ENCODE measurements at places on chromosomes 6 and 20.
A peak's percentile ranks its signal among the peaks of the same experiment; 100 is the strongest.

DNA sequence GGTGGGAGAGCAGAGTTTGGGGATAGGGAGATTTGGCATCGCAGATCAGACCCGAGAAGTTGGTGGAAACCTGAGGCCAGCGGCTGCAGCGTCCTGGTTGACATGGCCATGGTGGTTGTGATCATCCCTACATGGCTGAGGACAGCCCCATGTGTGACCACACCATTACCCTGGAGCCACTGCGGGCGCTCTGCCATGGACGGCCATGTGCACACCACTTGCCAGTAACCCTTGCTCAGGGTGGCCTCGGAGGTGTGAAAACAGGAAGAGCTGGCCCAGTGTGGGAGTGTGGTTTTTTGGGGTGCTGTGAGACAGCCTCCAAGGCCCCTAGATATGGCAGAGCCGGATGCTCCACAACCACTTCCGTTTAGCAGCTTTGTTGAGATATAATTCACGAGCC is 64.4 kb downstream of the TMEM242 start:
- no peak for DNase-seq

GRCh38 chr6:14642842-14643241 is 525.3 kb downstream of the CD83 start:
- DNase-seq, result no peak

- DNase-seq, result no peak
Measured at GRCh38 chr6:152295920-152296319, 341.2 kb downstream of the SYNE1 start.

DNA sequence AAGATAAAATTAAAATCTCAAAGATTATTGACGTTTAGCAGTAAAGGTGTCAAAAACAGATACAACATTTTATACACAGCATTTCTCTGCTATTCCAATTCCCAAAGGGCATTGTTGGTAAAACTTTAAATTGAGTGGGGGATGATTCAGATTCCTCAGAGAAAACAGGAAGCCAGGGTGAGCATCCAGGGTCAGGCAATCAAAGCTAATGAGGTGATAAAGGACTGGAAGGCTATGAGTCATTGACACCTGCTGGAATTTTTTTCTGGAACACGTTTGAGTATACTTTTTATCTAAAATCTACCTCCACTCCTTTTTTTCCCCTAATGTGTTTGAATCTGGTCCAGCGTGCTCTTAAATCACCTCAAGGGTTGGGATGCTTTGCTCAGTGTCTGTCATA is 52.2 kb downstream of the FKBP1C start:
- no peak for DNase-seq

GRCh38 chr6:26514984-26515383 is 14.9 kb downstream of the BTN1A1 start:
- DNase-seq, result no peak

- DNase-seq, result no peak
Measured at GRCh38 chr20:33180169-33180568, 12.2 kb downstream of the BPIFA2 start.

GRCh38 chr6:116012951-116013350 is 47.7 kb downstream of the FRK start:
- no peak for DNase-seq

DNA sequence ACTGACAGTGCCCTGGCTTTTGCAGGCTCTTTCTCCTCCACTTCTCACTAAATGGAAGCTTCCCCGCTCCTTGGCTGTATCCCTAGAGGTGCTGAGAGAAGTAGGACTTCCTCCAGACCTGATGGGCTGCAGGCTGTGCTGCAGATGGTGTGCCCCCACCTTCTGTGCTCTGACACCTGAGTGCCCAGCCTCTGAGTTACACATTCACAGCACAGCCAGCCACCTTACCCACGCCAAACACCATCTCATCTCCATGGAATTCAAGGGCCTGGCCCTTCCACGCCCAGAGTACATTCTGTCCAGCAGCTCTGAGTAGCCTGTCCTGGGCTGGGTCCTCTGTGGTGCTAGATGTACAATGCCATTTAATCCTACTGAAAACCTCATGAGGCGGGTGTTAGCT is 5.3 kb downstream of the SFTA2 start:
- no peak for DNase-seq

DNA sequence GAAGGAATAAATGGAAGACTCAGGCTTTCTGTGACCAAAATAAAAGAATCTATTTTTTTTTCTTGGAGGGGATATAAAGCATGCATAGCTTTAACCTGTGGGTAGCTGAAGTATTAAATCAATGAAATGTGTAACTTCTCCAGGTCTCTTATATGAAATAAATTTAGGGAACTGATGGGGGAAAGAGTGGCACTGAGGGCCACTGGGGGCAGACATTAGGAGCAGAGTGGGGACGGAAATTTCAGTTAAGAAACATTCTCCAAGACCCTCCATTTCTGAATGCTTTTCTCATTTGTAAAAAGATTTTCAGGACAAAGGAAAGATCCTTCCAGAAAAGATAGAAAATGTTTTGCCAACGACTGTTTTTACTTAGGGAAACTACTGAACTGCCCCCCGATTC is 131.0 kb downstream of the GPX5 start:
- DNase-seq, result no peak

DNA sequence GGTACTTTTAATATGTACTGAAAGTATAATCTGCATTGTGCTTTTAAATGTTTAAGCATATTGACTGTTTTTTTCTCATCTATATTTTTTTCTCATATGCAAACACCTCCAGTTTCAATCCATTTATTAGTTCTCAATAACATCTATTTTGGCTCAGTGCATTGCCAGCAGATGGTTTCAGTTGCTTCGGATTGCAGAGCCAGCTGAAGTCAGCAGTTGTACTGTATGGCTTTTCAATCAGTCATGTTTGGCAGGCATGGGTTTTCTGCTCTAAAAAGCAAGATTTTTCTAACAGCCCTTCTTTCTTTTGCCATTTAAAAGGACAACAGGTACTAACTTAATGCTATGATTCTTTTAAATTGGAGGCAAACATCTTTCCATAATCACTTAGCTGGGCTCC is 121.2 kb downstream of the CD109 start:
- DNase-seq, result no peak

DNA sequence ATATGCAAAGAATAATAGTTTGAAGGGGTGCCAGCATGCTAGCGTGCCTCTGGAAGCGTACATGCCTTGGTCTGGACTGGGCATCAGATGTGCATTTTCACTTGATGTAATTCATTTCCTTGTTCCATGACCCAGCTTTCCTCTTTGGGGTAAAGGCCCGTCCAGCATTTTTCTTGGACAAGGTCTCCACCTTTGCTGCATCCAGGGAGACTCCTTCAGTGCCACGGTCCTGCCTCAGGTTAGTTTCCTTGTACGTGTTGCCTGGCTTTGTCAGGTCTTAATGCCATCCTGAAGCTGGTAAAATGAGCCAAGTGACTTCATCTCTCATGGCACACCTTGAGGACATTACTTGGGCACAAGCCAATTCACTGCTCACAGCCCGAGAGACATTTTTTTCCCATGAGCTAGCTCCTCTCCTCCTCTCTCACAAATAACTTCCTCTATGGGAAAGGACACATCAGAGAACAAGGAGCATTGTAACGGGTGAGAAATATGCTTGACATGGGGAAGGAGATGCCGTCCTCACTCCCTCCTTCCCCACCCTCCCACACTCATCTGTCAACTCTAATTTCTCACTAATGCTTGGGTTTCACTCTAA is 23.9 kb downstream of the EDN1 start:
- DNase-seq, result peak; percentile 80

DNA sequence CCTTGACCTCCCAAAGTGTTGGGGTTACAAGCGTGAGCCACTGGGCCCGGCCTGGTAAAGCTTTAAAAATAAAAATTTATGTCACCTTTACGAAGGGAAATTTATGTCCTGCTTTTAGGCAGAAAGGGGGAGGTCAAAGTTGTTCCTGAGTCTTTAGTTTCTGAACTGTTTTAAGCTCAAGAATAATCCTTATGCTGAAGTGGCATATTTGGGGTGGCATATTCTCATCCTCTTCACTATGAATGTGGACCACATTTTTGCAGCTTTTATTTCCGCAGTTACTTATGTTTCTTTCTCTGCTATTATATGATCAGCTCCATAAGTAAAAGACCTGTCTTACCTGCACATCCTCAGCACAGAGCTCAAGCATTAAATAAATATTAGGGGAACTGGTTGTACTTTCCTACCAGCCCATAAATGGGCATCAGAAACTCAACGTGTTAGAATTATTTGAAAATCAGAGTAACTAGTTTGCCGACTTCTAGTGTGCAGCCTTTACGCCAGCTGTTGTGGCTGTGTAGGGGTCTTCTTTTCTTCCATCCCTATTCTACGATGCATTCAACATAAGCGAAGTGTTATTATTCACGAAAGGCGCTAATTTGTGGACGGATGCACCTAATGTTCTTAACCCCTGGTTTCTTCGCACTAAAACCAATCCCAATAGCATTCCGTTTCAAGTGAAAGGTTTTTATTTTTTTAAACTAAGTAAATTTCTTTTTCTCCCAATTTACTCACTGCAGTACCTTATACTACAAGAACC is 867 bp upstream of the AKAP7 start:
- no peak for DNase-seq

- peak; percentile 72 for DNase-seq
Measured at GRCh38 chr20:25418776-25419175, 11.3 kb downstream of the GINS1 start.

DNA sequence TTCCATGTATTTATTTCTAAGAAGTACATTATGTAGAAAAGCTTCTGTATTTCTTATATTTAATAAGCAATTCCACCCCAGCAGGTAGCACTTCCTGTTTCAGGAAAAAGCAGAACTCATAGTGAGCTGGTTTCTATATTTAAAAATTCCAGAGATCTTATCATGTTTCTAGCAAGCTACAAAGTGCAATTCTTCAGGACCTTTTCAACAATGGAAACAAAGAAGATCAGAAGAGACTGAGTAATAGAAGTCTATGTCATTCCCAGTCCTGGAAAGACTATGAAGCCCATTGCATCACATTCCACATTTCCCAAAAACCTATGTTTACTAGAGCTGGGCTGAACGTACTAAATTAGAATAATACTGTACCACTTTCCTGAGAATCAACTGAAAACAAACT is 302.6 kb upstream of the NRSN1 start:
- DNase-seq, result no peak

DNA sequence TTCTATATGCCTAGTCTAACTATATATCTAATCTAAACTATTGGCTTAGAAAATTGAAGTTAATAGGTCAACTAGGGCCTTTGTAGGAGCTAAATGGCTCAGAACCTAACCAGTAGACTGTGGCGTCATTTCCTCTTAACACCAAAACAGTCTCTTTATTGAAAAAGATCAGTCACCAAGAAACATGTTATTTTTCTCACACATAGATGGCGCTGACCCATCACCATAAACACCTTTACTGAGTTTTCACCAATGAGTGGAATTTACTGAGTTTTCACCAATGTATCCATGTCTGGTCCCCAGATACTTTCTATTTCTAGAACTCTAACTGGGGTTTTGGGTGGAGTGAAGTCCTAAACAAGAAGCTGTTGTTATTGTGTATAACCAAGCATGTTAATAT is 636.0 kb downstream of the BCKDHB start:
- peak; percentile 57 for DNase-seq

- DNase-seq, result no peak
Measured at GRCh38 chr20:34312024-34312460, 8.9 kb upstream of the AHCY start.

- peak; percentile 97 for DNase-seq
Measured at GRCh38 chr6:44054721-44055559, 72.3 kb downstream of the MRPL14 start.

GRCh38 chr20:63895952-63896263 is 982 bp downstream of the DNAJC5 start:
- peak; percentile 41 for DNase-seq

DNA sequence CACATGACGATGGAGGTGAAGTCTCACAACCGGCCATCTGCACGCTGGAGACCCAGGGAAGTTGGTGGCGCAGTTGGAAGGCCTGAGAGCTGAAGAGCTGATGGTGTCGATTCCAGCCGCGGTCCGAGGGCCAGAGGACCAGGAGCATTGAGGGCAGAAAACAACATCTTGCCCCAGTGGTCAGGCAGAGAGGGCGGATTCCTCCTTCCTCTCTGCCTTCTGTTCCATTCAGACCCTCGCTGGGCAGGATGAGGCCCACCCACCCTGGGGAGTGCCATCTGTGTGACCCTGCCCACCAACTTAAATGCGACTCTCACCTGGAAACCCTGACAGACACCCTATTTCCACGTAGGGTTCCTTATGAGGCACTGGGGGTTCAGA is 120.7 kb upstream of the PMEPA1 start:
- no peak for DNase-seq

DNA sequence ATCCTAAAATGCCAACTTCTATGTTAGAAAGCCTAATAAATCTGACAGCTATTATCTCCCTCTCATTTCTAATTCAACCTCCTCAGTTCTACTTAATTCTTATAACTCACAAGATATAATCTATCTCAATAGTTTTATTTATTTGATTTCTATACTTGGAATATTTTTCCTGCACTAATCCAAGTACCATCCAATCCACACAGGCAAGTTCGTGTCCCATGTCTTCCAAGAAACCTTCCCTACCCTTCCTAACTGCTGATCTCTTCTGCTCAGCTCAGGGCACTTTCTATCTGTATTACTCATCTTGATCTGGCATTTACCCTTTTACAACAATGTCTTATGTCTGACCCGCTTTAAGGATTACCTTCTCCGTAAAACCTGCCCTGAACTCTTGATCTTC is 18.2 kb downstream of the NCOA5 start:
- peak; percentile 17 for DNase-seq

DNA sequence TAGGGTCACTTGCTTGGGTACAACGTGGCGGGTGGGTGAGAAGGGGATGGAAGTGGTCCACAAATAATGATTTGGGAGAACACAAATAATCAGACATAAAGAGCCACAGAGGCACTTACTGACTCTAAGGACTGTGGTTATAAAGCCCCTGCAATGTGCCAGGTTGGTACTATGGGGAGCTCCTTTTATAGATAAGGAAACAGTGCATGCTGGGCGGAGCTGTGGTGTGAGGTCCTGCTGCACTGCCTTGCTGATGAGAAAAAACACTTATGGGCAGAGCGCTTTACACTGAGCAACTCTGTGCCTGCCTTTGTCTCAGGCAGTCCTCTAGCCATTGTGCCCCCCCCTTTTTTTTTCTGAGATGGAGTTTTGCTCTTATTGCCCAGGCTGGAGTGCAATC is 29.1 kb upstream of the SCRT2 start:
- no peak for DNase-seq

GRCh38 chr6:110049696-110050439 is 71.8 kb downstream of the GPR6 start:
- DNase-seq, result no peak

DNA sequence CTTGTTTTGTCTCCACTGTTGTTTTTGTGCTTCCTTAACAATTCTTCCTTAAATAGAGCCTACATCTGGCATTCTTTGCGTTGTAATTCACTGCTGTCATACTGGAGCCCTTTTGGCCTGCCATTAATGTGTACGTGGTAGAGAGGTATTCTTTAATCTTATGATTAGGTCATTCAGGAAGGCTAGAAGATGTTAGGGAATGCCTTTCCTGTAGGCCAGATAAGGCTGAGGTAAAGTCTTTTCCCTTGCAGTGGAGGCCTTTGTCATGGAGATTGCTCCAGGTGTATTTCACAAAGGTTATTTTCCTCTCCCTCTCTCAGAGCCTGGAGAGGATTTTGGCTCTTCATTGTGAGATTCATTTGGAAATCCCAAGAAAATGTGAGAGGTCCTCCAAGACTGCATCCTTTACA is 146.9 kb downstream of the FUT9 start:
- DNase-seq, result no peak
